NCI-H2107 (cell line): ENCODE measurements at places on chromosomes 16 and 17.

GRCh38 chr17:48129981-48130380 is 22.4 kb downstream of the SNX11 start:
- no peak for DNase-seq

GRCh38 chr17:66076546-66077190 is 115.3 kb downstream of the CEP112 start:
- no peak for DNase-seq

GRCh38 chr17:48616717-48617470 is 1.8 kb upstream of the HOXB8 start:
- DNase-seq = no peak

DNA sequence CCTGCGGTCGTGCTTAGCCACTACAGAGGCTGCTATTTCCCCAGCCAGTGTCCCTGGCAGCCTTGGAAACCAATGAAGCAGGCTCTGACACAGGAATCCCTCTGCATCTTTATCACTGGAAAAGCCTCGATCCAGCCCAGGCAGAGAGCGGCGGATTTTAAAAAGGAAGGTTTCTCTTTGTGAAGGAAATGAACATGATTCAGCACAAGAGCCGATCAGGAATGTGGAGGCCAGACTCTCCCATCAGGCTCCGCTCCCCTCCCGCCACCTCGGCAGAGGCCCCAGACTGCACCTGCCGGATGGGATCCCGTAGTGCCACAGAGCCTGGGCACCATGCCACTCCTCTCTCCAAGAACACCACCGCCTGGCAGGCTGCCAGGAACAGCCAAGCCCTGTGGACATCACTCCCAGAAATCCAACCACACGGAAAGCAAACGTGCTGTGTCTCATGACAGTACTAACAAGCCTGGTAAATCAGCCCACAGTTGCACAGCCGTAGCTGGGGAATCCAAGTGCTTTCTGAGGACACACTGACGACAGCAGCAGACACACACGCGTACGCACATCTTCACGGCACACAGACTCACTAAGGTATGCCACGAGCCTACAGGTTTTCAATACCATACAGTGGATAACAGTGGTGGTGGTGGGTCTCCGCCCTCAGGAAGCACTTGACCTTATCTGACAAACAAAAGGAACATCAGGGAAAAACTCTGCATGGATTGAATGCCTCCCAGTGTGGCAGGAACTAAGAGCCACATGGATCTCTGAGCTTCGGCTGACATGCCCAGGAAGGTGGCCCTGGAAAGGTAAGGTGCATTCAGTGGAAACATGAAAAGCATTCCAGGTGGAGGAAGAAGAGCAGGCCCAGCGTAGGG is 5.4 kb downstream of the LRRC75A start:
- DNase-seq = peak; percentile 92

- DNase-seq = no peak
Measured at GRCh38 chr17:238964-239259, 57.5 kb upstream of the DOC2B start.

- no peak for DNase-seq
Measured at GRCh38 chr17:15479703-15480102, 12.3 kb upstream of the CDRT4 start.

- no peak for DNase-seq
Measured at GRCh38 chr16:1526608-1527555, 6.6 kb upstream of the TMEM204 start.

GRCh38 chr17:78528541-78528940 is 48.7 kb downstream of the DNAH17 start:
- peak; percentile 50 for DNase-seq

DNA sequence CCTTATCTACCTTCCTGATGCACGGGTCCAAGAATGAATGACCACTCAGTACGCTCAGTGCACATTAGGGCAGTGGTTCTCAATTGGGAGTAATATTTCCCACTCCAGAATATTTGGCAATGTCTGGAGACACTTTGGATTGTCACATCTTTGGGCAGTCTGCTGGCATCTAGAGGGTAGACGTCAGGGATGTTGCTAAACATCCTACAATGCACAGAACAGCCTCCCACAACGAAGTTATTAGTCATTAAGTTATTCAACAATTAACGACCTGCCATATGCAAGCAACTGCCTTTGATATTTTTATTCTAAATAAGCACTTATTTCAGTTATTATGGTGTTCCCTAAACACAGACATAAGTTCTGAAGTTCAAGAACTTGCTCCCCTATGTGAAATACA is 669.3 kb downstream of the TOX3 start:
- no peak for DNase-seq

DNA sequence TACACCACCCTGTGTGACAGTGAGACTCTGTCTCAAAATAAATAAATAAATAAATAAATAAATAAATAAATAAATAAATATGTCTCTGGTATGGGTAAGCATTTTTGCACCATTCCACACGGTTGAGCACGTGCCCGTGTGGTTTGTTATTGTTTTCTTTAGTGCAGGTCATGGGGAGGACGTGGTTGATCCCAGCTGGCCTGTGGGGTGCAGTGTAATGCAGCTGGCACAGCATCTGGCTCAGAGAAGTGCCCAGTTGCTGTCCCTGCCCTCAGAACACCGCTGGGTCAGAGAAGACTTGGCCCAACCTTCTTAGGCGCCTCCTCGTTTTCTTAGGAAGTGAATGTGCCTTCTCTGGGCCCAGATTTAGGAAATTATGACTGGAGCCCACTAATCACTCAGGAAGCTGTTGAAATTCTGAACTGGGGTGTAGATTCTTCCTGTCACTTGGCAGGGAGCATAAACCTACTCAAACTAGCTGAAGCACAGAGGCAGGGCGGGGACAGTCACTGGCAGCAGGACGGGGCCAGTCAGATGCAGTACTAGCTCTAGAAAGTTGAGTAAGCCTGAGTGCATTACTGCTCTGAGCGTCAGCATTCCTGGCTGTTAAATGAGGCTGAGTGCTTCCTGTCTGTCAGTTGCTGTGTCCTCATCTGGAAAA is 85.9 kb downstream of the SNX29 start:
- no peak for DNase-seq

- no peak for DNase-seq
Measured at GRCh38 chr17:57679356-57679755, 65.7 kb downstream of the CCDC182 start.

GRCh38 chr16:67594256-67594915 is 32.1 kb downstream of the CTCF start:
- no peak for DNase-seq

- DNase-seq = no peak
Measured at GRCh38 chr17:70916469-70916868, 747.1 kb downstream of the KCNJ2 start.

DNA sequence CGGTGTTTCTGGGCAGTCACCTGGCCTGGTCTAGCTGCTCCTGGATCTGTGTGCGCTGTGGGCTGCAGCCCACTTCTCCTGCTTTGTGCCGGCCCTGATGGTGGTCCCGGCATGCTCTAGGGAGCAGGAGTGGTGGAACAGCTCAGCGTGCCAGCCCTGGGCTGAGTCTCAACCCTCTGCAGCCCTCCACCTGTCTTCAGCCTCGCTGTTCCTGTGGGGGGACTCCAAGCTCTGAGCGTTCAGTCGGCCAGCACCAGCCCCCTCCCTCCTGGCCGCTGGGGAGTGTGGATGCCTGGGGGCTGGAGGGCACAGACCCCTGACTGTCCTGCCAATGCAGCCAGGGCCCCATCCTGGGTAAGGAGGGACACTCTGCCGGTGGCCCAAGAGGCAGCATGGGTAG is 23.7 kb upstream of the RASD1 start:
- DNase-seq = no peak

GRCh38 chr16:58634265-58634802 is 4.7 kb upstream of the CNOT1 start:
- DNase-seq = no peak

GRCh38 chr16:10923650-10924214 is 18.5 kb downstream of the DEXI start:
- no peak for DNase-seq

GRCh38 chr17:55324296-55324978 is 59.7 kb downstream of the HLF start:
- no peak for DNase-seq

GRCh38 chr17:8141045-8141444 is 11.2 kb downstream of the PER1 start:
- DNase-seq = no peak

- peak; percentile 94 for DNase-seq
Measured at GRCh38 chr17:34645594-34645993, 66.2 kb downstream of the TMEM132E start.

DNA sequence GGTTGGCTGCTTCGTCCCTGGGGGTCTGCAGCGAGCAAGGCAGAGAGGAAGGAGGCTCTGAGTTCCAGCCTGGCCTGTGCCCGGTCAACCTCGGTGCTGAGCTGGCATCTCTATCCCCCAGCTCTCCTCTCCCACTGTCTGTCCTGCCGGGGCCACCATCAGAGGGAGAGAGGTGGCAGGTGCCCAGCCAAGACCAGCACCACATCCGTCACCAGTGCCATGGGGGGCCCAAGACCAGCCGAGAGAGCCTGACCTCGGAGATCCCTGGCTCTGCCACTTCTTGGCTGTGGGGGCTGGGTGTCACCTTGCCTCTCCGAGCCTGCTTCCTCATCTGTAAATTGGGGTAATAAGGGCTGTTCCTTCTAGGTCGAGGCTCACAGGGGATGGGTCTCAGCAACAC is 560 bp upstream of the P2RX1 start:
- DNase-seq = no peak

GRCh38 chr17:4788159-4788806 is 481 bp upstream of the GLTPD2 start:
- DNase-seq = no peak

GRCh38 chr16:4309102-4309832 is 6.6 kb upstream of the GLIS2 start:
- DNase-seq = no peak

- no peak for DNase-seq
Measured at GRCh38 chr16:67302970-67303369, 23.6 kb downstream of the KCTD19 start.

- no peak for DNase-seq
Measured at GRCh38 chr17:41585301-41586056, 1.2 kb downstream of the KRT14 start.

- no peak for DNase-seq
Measured at GRCh38 chr17:6413065-6413464, 21.9 kb downstream of the AIPL1 start.

GRCh38 chr17:74960570-74961342 is 11.8 kb downstream of the HID1 start:
- DNase-seq = no peak

GRCh38 chr16:19003935-19004334 is 20.2 kb downstream of the TMC7 start:
- DNase-seq = no peak

GRCh38 chr17:17497845-17498520 is 1.8 kb upstream of the RASD1 start:
- no peak for DNase-seq
